A549 treated with DMSO at 1 μM for 4 hours (cell line): ENCODE measurements at places on chromosomes 6 and 20. TPM values are rescaled to one million over a fixed set of nuclear protein-coding genes. Genes with fewer than 3 reads are reported as not detected.

The VIP gene
- not detected in 5 replicates for total RNA-seq

The ARFGAP1 gene
- 67.7 to 105 TPM (median 90.0 TPM) in 5 replicates for total RNA-seq

The HIVEP2 gene
- 2.8 to 5.2 TPM (median 4.3 TPM) in 5 replicates for total RNA-seq

The RAB32 gene
- 34.3 to 49.0 TPM (median 45.3 TPM) in 5 replicates for total RNA-seq

The CLPSL2 gene
- total RNA-seq: 0.38 to 0.76 TPM (median 0.57 TPM) in 4 of 5 replicates, not detected in the other

The RSPH9 gene
- 0.17 to 0.26 TPM (median 0.20 TPM) in 5 replicates for total RNA-seq

The CRISP2 gene
- total RNA-seq: not detected in 5 replicates

The OXT gene
- not detected in 5 replicates for total RNA-seq

The WFDC12 gene
- total RNA-seq: not detected in 5 replicates

The C6orf136 gene
- total RNA-seq: 9.6 to 14.3 TPM (median 13.5 TPM) in 5 replicates

The TRDN gene
- not detected in 5 replicates for total RNA-seq

The DPPA5 gene
- not detected in 5 replicates for total RNA-seq

The ELOVL4 gene
- total RNA-seq: 1.3 to 2.1 TPM (median 1.8 TPM) in 5 replicates

The NOX3 gene
- total RNA-seq: not detected in 5 replicates

The SRC gene
- total RNA-seq: 166 to 205 TPM (median 196 TPM) in 5 replicates

The ADGRB3 gene
- total RNA-seq: not detected in 5 replicates

The SIRPB1 gene
- total RNA-seq: 0.43 to 0.99 TPM (median 0.66 TPM) in 5 replicates

The FOXC1 gene
- total RNA-seq: 6.5 to 10.0 TPM (median 8.9 TPM) in 5 replicates

The SYNGAP1 gene
- total RNA-seq: 4.2 to 7.9 TPM (median 5.1 TPM) in 5 replicates

The NOL7 gene
- total RNA-seq: 70.1 to 73.8 TPM (median 72.0 TPM) in 5 replicates

The HLA-DOB gene
- total RNA-seq: 0.07 to 0.30 TPM (median 0.16 TPM) in 4 of 5 replicates, not detected in the other

The OR2B6 gene
- 0.17 to 0.25 TPM (median 0.17 TPM) in 3 of 5 replicates, not detected in the others for total RNA-seq

The FOXQ1 gene
- total RNA-seq: 2.5 to 4.6 TPM (median 4.1 TPM) in 5 replicates

The JPH2 gene
- total RNA-seq: 0.77 to 1.2 TPM (median 1.1 TPM) in 5 replicates

The SCAF8 gene
- 17.2 to 21.1 TPM (median 19.5 TPM) in 5 replicates for total RNA-seq

The CD83 gene
- 1.9 to 3.3 TPM (median 2.3 TPM) in 5 replicates for total RNA-seq

The BEND3 gene
- 4.1 to 4.6 TPM (median 4.4 TPM) in 5 replicates for total RNA-seq

The HSPA12B gene
- total RNA-seq: 0.28 to 0.53 TPM (median 0.38 TPM) in 5 replicates

The CDH4 gene
- 6.7 to 10.3 TPM (median 8.4 TPM) in 5 replicates for total RNA-seq

The THBD gene
- total RNA-seq: 21.5 to 29.2 TPM (median 25.5 TPM) in 5 replicates

The DUSP15 gene
- total RNA-seq: 0.61 to 1.5 TPM (median 0.91 TPM) in 5 replicates

The DEFB129 gene
- total RNA-seq: not detected in 5 replicates

The KIF25 gene
- total RNA-seq: 0.06 to 0.07 TPM in 2 of 5 replicates, not detected in the others

The VSX1 gene
- 0.43 to 1.2 TPM (median 1.0 TPM) in 5 replicates for total RNA-seq

The SDC4 gene
- 120 to 180 TPM (median 141 TPM) in 5 replicates for total RNA-seq

The MMP24 gene
- 18.1 to 20.7 TPM (median 19.9 TPM) in 5 replicates for total RNA-seq

The TMEM200A gene
- 0.07 to 0.08 TPM (median 0.08 TPM) in 5 replicates for total RNA-seq

The STMN3 gene
- total RNA-seq: 7.5 to 11.4 TPM (median 9.0 TPM) in 5 replicates

The BTN1A1 gene
- total RNA-seq: 0.04 TPM in 1 of 5 replicates, not detected in the others

The WFDC5 gene
- total RNA-seq: not detected in 5 replicates

The NMBR gene
- total RNA-seq: not detected in 5 replicates

The TLDC2 gene
- total RNA-seq: not detected in 5 replicates

The MMS22L gene
- 11.9 to 16.6 TPM (median 13.5 TPM) in 5 replicates for total RNA-seq

The UBR2 gene
- total RNA-seq: 5.7 to 8.5 TPM (median 7.8 TPM) in 5 replicates

The IYD gene
- total RNA-seq: 0.01 to 0.07 TPM (median 0.02 TPM) in 3 of 5 replicates, not detected in the others
